ENCODE measurements at places on chromosomes 16 and 17.

DNA sequence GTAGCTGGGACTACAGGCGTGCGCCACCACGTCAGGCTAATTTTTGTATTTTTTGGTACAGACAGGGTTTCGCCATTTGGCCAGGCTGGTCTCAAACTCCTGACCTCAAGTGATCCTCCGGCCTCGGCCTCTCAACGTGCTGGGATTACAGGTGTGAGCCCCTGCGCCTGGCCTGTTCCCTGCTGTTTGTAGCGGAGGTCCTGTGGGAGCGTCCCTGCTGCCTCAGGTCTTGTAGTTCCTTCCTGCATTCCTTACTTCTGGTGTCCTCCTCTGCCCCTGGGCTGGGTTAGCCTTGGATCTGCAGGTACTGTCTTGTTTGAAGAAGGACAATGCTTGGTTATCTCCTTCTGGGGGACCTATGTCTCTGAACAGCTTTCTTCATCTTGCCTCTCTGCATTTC, 23.6 kb upstream of the G6PC1 start:
- DNase-seq, result no peak

GRCh38 chr16:22240023-22240710, 34.1 kb downstream of the EEF2K start:
- no peak for DNase-seq

- peak; percentile 50 for DNase-seq
Measured at GRCh38 chr17:20267459-20267842, 199.9 kb downstream of the LGALS9B start.

DNA sequence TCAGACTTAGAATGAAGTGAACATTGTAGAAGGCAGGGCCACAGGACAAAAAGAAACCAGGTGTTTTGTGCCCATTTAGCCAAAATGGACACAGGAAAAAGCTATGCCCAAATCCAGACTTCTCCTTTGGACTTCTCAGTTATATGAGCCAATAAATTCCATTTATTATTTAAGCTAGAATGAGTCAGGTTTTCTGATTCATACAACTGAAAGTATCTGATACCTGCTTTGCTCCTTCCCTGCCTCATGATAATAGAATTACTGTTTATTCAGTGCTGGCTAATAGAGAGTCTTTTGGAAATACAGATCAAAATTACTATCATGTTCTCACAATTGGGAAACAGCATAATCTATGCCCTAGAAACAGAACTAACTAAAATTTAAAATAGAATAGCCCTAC, 8.7 kb upstream of the CPD start:
- no peak for DNase-seq

DNA sequence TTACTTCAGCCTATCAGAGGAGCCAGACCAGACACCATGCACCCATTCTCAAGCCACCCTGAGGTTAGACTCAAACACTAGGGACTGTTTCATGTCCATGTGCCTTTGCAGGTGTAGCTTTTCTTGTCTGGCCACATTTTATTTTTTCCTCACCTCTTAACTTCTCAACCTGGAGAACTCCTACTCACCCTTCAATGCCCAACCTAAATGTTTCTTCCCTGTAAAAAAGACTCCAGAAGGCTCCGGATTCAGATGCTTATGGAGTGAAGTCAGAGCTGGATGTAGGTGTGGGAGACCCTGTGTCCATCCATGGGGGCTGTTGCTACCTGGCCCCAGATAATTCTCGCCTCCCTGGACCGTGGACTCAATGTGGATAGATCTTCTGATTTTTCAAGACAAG, 44.0 kb upstream of the NLRP1 start:
- no peak for DNase-seq

DNA sequence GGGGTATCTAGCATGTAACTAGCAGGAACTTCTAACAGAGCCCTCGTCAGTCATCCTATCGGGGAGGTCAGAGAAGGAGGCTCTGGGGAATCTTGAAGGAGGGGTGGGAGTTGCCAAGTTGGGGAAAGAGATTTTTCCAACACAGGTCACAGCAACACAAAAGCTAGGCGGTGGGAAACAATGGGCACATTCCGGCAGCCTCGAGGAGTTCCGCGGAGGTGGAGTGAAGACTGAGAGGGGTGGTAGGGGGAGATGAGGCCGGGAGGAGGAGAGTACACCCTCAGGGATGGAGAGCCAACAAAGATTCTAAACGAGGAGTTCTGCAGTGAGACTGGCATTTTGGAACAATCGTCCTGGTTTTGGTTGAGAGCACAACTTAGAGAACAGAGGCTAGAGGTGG, 13.5 kb upstream of the CALB2 start:
- no peak for DNase-seq

- DNase-seq, result no peak
Measured at GRCh38 chr16:47043970-47044684, 70.7 kb upstream of the DNAJA2 start.

DNA sequence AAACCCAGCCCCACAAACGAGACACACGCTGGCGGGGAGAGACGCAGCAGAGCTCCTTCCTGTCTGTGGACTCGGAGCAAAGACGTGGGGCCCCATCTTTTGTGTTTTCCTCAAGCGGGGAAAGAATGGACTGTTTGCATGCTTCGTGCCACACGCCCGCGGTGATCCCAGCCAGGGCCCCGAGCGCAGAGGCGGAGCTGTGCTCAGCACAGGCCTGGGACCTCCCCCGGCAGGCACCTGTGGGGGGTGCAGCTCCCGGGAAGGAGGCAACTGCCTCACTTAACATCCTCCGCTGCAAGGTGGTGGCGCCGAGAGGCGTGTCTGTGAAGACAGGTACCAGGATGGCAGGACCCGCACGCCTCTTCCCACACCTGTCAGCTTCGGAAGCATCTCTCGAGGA, 19.1 kb downstream of the TRARG1 start:
- DNase-seq, result peak; percentile 68

DNA sequence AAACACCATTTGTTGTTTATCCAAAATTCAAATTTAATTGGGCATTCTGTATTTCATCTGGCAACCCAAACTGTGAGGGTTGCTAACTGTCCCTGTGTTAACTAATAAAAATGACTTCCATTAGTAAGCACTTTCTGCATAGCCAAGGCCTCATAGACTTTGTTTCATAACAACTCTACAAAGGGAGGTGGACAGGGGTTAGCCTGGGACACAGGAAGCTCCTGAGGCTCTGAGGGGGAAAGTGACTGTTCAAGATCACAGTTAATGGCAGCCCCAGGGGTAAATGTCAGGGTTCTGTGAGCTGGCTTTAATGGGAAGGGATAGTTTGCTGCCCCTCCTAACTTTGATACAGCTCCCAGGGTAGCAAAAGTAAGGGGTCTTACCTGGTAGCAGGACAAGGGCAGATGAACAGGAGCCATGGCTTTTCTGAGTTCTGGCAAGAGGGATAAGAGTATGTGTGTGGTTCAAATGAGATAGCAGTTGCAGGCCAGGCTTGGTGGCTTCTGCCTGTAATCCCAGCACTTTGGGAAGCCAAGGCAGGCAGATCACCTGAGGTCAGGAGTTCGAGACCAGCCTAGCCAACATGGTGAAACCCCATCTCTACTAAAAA, 2.2 kb downstream of the HEATR9 start:
- DNase-seq, result no peak

GRCh38 chr17:77644181-77645071, 314.1 kb upstream of the TNRC6C start:
- no peak for DNase-seq

- DNase-seq, result no peak
Measured at GRCh38 chr17:21200590-21201297, 13.2 kb downstream of the TMEM11 start.

DNA sequence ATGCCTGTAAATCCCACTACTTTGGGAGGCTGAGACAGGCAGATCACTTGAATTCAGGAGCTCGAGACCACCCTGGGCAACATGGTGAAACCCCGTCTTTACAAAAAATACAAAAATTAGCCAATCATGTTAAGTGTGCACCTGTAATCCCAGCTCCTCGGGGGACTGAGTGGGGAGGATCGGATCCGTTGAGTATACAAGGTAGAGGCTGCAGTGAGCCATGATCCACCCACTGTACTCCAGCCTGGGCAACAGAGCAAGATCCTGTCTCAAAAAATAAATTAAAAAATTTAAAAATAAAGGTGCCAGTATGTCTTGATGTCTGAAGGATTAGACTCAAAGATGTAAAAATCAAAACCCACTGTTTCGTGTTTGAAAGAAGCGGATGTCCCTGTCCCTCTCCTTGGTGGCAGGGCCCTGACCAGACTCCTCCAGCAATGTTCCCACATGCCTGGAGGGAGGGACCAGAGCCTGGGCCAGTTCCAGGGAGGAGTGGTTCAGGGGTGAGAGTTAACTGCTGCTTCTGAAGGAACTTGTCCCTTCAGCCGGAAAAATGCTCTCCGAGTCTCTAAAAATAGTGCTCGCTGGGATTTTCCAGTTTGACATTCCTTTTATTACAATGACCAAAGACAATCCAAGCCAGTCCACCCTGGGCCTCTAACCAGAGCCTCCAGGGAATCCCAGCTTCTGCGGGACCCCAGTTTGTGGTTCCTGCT, 9.4 kb upstream of the CMTM4 start:
- DNase-seq, result no peak

- DNase-seq, result no peak
Measured at GRCh38 chr16:49116873-49117272, 164.8 kb downstream of the CBLN1 start.

- DNase-seq, result no peak
Measured at GRCh38 chr16:25709213-25709612, 17.5 kb downstream of the HS3ST4 start.

GRCh38 chr17:73814075-73814474, 169.8 kb upstream of the SDK2 start:
- no peak for DNase-seq

DNA sequence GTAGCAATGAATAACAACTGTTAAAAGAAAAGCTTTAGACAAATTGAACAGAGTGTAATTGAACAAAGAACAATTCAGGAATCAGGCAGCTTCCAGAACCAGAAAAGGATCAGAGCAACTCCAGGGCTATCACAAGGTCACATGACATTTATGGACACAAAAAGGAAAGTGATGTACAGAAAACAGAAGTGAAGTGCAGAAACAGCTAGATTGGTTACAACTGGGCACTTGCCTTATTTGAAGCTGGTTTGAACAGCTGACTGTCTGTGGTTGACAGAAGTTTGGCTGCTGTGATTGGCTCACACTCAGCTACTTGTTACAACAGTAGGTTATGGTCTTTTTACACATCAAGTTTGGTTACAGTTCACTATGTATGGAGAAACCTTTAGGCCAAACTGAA, 14.8 kb downstream of the EFCAB5 start:
- no peak for DNase-seq

DNA sequence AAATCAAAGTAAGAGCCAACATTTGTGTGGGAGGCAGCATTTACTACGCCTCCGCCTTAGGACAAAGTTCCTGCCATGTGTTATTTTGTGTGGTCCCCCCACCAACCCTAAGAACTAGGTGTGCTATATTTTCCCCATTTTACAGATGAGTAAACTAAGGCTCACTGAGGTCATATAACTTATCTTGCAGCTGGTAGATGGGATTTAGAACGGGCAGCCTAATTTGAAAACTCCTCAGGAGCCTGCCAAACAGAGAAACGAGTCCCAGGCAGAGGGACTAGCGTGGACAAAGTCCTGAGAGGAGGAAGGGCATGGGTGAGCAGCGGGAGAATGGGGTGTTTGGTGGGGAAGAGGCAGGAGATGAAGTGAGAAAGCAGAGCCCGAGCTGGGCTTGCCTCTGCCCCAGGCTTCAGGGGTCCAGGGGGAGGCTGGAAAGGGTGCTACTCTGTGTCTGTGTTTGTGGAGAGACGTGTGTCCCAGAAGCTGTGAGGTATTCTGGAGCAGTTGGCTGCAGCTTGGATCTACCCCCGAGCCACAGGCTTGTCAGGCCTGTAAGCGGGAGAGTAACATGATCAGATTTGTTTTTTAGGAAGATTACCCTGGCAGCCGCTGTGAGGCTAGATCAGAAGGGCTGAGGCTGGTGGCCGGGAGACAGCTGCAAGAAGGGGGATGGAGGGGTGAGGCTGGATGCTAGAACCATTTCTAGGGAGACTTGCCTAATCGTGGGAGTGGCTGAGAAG, 5.0 kb downstream of the MLLT6 start:
- DNase-seq, result no peak

DNA sequence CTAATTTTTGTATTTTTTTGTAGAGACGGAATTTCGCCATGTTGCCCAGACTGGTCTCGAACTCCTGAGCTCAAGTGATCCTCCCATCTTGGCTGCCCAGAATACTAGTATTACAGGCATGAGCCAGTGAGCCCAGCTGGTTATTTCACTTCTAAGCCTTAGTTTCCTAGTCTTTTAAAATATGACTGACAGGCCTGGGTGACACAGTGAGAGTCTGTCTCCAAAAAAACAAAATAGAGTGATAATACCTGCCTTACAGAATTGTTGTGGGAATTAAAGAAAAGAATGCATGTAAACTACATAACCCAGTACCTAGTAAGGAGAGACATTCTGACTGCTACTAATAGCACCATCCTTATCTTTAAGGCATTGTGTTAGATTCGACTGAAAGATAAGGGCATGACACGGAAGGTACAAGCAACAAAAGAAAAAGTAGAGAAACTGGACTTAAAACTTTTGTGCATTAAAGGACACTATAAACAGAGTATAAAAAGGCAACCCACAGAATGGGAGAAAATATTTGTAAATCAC, 11.6 kb downstream of the TOM1L2 start:
- DNase-seq, result no peak

DNA sequence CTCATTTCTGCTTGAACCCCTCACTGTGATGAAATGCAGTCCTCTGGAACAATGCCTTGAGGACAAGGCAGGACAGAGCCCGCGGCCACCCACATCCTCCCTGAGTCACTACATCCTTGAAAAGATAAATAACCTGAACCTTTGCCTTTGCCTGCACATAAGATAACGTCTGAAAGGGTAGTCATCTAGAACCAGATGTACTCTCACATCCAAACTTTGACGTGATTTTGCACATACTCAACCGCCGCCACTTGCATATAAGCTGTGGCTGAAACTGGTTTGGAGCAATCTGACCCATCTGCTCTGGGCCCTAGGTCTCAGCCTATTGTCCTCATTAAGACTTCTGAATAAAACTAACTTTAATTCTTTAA, 252.1 kb downstream of the PHKB start:
- no peak for DNase-seq

DNA sequence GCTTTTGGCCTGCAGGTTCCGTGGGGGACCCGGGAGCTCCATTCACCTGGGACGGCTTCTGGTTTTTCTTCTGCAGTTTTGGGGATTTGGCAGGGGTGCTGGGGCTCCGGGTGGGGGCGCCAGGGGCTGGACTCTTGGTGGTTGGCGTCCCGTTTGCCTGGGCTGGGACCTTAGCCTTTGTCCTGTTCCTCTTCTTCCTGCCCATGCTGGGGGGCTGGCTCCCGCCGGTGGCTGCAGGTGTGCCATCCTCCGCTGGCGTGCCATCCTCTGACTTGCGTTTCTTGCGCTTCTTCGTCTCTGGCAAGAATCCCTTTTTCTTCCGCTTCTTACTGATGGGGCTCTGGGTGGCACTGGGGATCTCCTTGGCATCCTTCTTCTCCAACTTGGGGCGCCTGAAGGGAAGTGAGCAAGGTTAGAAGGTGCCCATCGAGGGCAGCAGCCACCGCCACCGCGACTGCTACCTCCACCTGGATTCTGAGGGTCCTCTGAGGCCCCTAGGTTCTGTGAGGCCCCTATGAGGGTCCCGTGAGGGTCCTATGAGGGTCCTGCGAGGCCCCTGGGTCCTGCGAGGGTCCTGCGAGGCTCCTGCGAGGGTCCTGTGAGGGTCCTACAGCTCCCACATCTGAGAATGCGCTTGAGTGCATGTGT, 15.5 kb downstream of the MYBBP1A start:
- DNase-seq, result no peak

GRCh38 chr17:40056379-40057015, 2.3 kb upstream of the MED24 start:
- DNase-seq, result no peak

Data from activated naive CD4-positive, alpha-beta T cell treated with anti-CD3 and anti-CD28 coated beads, Interleukin-2, amount 50 U/mL, for 16 hours (primary cell).